ENCODE measurements at places on chromosomes 5 and 9. TPM values are rescaled to one million over a fixed set of nuclear protein-coding genes. Genes with fewer than 3 reads are reported as not detected.
A peak's percentile ranks its signal among the peaks of the same experiment; 100 is the strongest.

GRCh38 chr9:133571391-133571890 lies 36.9 kb downstream of the ADAMTSL2 start:
- H3K4me1 ChIP-seq, result no peaks in the 10 kb centered on the region
- H3K36me3 ChIP-seq, result no peaks in the 10 kb centered on the region
- no peak overlapping the region for H3K4me3 ChIP-seq
- no peak for DNase-seq
- H3K27me3 ChIP-seq, result no peaks in the 10 kb centered on the region

DNA sequence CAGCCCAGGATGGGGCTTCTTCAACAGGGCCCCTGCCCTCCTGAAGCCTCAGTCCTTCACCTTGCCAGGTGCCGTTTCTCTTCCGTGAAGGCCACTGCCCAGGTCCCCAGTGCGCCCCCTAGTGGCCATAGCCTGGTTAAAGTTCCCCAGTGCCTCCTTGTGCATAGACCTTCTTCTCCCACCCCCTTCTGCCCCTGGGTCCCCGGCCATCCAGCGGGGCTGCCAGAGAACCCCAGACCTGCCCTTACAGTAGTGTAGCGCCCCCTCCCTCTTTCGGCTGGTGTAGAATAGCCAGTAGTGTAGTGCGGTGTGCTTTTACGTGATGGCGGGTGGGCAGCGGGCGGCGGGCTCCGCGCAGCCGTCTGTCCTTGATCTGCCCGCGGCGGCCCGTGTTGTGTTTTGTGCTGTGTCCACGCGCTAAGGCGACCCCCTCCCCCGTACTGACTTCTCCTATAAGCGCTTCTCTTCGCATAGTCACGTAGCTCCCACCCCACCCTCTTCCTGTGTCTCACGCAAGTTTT lies 23.6 kb downstream of the PCDHGC5 start:
- H3K4me1 ChIP-seq, result peaks cover 31% of the 10 kb centered on the region
- H3K4me3 ChIP-seq, result peak overlapping the region; percentile 84
- H3K27ac ChIP-seq, result peak overlapping the region; percentile 87
- peaks cover 19% of the 10 kb centered on the region for H3K36me3 ChIP-seq
- peak; percentile 95 for DNase-seq
- H3K27me3 ChIP-seq, result no peaks in the 10 kb centered on the region

The PCDHGB3 gene
- total RNA-seq, result 0.40 TPM

The SNAPC4 gene
- total RNA-seq, result 28.0 TPM

The FUT7 gene
- total RNA-seq, result 0.09 TPM

All from activated CD4-positive, alpha-beta T cell treated with anti-CD3 and anti-CD28 coated beads, Interleukin-2, amount 10 ng/mL, durations not matched to agents 24 days and 14 days (primary cell).